ENCODE measurements at places on chromosomes 3 and 15. TPM values are rescaled to one million over a fixed set of nuclear protein-coding genes. Genes with fewer than 3 reads are reported as not detected.

Gene SAMD7
- total RNA-seq, result not detected

GRCh38 chr3:139388077-139388476 lies 1.4 kb downstream of the COPB2 start:
- no peak for DNase-seq

Gene THBS1
- 101 TPM for total RNA-seq

DNA sequence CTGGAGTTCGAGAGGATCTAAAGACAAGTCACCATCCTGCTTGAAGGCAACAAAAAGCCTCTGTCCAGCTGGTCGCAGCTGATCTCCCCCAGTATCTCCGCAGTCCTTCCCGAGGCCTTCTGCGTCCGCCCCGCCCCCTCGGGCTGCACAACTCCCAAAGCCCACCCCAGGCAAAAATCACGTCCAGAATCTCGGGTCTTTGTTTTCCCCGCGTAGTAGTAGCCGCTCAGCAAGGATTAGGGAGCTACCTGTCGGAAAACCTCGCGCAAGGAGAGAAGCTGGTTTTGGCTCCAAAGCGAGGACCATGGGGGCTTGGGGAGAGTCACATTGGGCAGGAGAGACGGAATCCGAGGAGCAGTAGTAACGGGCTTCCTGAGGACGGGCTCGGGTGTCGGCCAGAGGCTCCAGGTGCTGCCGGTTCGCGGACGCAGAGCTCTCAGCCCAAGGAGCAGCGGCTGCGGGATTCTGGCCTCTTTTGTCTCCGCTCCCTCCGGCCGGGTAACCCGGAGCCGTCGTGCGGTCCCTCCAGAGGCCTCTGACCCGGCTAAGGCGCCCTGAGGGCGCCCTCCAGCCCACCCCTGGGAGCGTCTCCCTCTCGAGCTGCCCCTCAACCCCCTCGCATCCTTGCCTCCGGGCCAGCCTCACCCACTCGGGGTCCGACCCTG lies 401 bp downstream of the ZSCAN29 start:
- peak; percentile 54 for DNase-seq

Gene CCDC13
- total RNA-seq, result 0.35 TPM

Gene STRIT1
- total RNA-seq, result 15.3 TPM

Gene THAP10
- total RNA-seq, result 1.5 TPM

Gene TFG
- total RNA-seq, result 33.6 TPM

GRCh38 chr3:16552757-16553156 lies 39.3 kb upstream of the RFTN1 start:
- no peak for DNase-seq

DNA sequence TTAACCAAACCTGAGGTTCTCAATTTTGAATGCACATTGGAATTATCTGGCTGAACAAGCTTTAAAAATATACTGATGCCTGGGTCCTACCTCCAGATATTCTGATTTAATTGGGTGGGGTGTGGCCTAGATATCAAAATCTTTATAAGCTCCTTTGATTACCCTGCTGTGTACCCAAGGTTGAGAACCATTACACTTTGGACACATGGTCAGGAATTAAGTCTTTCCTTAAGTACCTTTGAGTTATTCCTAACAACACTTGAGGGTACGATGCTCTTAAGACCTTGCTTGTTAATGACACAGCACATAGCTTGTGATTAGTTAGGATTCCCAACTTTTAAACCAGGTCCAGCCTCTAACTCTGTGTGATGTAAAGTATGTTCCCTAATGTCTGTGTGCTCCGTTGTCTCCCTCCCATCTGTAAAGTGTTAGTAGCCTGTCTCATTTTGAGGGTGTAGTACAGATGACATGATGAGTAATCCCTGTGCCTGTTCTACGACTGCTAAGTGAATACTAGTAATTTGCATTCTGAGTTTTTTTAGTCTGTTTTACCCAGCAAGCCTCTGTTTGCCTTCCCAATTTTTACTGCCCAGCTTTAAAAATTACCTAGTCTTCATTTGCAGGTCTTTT lies 154.9 kb downstream of the KLHL25 start:
- DNase-seq, result peak; percentile 67

- DNase-seq, result no peak
These were observed 8.4 kb downstream of the MYO1E start for GRCh38 chr15:59364248-59364647.

- no peak for DNase-seq
These were observed 170.6 kb downstream of the TJP1 start for GRCh38 chr15:29651476-29652233.

Gene WNT7A
- total RNA-seq, result under 0.01 TPM

Gene SKOR1
- 0.31 TPM for total RNA-seq

Gene DPPA2
- not detected for total RNA-seq

DNA sequence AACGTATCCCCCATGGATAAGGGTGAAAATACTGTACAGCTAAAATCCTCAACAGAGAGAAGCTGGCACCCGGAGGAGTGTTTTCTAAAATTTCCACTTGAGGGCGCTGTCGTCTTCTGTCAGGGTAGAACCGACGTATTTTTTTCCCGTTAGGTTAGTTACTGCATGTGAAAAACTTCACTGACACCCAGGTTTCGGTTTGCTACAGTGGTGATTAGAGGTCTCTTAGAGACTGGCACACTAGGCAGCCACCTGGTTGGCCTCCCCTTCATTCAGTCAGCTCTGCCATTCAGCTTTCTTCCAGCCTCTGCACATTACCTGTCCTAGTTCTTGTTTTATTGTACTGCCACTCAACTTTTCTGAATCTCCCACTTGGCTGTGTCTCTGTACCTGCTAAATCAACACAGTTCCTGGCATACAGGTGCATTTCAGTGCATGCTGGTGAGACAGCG lies 18.4 kb downstream of the CCK start:
- DNase-seq, result peak; percentile 71

Gene ADIPOQ
- total RNA-seq, result not detected

GRCh38 chr15:79408041-79408440 lies 24.1 kb upstream of the MINAR1 start:
- no peak for DNase-seq

GRCh38 chr3:126187920-126188319 lies 7.5 kb upstream of the ALDH1L1 start:
- DNase-seq, result no peak

- DNase-seq, result no peak
These were observed 6.1 kb downstream of the SCAP start for GRCh38 chr3:47469616-47470015.

Gene AP3B2
- 0.18 TPM for total RNA-seq

Gene BOC
- total RNA-seq, result 54.2 TPM

DNA sequence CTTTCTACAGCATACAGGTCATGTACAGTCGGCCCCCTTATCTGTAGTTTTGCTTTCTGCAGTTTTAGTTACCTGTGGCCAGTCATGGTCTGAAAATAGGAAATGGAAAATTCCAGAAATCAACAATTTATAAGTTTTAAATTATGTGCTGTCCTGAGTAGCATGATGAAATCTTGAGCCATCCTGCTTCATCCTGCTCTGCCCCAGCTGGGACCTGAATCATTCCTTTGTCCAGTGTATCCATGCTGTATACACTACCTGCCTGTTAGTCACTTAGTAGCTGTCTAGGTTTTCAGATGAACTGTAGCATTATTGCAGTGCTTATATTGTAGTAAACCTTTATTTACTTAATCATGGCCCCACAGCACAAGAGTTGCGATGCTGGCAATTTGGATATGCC lies 44.8 kb downstream of the AP4E1 start:
- DNase-seq, result no peak

- DNase-seq, result no peak
These were observed 212.2 kb upstream of the SUCLG2 start for GRCh38 chr3:67866571-67866970.

- DNase-seq, result peak; percentile 7
These were observed 20.5 kb downstream of the CCR9 start for GRCh38 chr3:45906681-45907407.

GRCh38 chr15:55267401-55268175 lies 22.0 kb downstream of the RAB27A start:
- DNase-seq, result peak; percentile 22

- peak; percentile 38 for DNase-seq
These were observed 508.6 kb downstream of the FHIT start for GRCh38 chr3:60742606-60743145.

GRCh38 chr15:69016021-69016595 lies 1.6 kb downstream of the NOX5 start:
- DNase-seq, result no peak

Gene DUOX2
- 0.04 TPM for total RNA-seq

- DNase-seq, result peak; percentile 74
These were observed 458 bp downstream of the MCF2L2 start for GRCh38 chr3:183427876-183428446.

Gene SEMA5B
- total RNA-seq, result 17.7 TPM

DNA sequence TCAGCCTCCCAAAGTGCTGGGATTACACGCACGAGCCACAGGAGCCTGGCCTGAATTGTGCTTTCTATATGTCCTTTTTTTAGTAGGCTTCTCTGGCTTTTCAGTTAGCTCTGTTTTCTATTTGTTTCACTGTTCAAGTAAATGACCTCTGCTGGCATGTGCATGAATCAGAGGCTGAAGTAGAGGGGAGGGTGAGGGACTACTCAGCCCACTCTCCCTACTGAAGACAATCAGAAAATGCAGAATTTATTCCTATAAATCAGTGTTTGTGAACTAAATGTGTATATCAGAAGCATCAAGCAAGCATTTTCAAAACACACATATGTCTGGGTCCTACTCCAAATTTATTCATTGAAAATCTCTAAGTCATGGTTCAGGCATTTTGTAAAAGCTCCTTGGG lies 45.0 kb downstream of the ZMAT3 start:
- DNase-seq, result peak; percentile 31

GRCh38 chr3:45026957-45027356 lies 854 bp downstream of the CLEC3B start:
- DNase-seq, result peak; percentile 95

Gene SATB1
- 29.0 TPM for total RNA-seq

Gene SPINK8
- total RNA-seq, result not detected

DNA sequence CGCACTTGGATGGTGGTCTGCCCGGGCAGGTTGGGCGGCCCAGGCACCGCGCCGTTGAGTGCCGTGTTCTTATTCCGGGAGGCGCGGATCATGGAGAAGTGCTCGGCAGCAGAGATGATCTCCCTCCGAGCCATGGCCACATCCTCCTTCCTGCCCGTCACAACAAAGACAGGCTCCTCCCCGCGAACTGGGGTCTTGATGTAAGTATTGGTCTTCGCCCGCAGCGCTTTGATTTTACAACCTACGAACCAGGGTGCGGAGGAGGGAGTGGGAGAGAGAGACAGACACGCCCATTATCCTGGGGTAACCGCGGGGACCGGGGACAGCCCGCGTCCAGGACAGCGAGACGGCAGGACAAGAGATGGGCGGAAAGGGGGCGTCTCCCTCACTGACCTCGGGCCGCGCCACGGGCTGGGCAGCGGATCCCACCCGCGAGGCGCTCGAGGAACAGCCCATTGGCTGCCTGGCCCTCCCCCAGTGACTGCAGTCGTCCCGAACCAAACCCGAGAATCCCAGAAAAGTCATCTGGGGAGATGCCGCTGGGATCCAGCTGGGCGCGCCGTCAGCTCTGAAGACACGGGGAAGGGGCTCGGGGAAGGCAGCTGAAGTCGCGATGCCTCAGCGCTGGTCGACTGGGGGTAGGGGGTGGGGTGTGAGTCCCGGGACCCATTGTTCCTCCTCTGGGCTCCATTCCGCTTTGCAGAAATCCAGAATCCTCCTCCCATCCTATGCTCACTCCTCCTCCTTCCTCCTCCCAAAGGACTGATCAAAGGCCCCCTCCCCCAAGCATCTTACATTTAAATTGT lies 1.2 kb downstream of the MEX3B start:
- DNase-seq, result peak; percentile 91

Gene FEZF2
- total RNA-seq, result not detected

- no peak for DNase-seq
These were observed 21.2 kb downstream of the UBE2Q2 start for GRCh38 chr15:75864213-75865059.

Gene RTP1
- total RNA-seq, result 0.04 TPM

- DNase-seq, result no peak
These were observed 497.1 kb downstream of the ZIC1 start for GRCh38 chr3:147906285-147906684.

- no peak for DNase-seq
These were observed 28.2 kb downstream of the FLNB start for GRCh38 chr3:58036293-58037032.

GRCh38 chr3:188274249-188274915 lies 120.4 kb downstream of the LPP start:
- DNase-seq, result no peak

DNA sequence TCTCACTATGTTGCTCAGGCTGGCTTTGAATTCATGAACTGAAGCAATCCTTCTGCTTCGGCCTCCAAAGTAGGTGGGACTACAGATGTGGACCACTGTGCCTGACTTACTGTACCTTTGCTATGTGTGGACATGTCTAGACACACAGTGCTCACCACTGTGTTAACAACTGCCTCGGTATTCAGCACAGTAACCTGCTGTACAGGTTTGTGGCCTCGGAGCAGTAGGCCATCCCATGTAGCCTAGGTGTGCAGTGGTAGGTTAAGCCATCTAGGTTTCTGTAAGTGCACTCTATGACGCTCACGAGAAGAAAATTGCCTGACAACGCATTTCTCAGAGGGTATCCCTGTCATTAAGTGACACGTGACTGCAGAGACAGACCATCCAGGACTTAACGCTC lies 70.3 kb downstream of the TAMM41 start:
- no peak for DNase-seq

Gene REC114
- total RNA-seq, result not detected

- no peak for DNase-seq
These were observed 47.5 kb downstream of the CFAP92 start for GRCh38 chr3:128946411-128946810.

DNA sequence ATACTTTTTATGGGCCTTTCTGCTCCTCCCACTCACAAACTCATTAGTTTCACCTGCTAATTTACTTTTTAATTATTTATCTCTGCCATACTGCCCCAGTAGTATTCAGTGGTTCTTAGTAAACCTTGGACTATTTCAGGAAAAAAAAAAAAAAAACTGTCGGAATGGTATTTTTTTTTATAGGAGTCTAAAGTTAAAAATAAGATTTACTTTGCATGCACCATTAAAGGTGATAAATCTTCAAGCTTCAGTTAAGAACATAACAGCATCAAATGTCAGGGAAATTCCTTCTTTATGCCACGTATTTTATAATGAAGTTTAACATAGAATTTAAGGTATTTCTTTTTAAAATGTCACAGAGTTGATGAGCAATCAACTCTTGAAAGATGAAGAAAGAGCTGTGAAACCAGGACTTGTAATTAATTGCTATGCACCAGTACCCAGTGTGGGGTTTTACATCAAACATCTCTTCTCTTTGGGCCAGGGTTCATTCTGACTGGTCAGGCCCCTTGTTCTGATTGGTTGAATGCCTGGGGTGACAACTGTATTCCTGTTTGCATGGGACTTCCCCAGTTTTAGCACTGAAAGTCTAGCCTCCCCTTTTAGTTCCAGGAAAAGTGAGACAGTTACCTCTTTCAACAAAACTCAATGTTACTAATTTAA lies 40.3 kb upstream of the PTPRG start:
- no peak for DNase-seq

Data from muscle of leg (tissue), 16 donors.